Left kidney (tissue), 8 donors: ENCODE measurements at places on chromosomes 3 and 15.
A peak's percentile ranks its signal among the peaks of the same experiment; 100 is the strongest.

DNA sequence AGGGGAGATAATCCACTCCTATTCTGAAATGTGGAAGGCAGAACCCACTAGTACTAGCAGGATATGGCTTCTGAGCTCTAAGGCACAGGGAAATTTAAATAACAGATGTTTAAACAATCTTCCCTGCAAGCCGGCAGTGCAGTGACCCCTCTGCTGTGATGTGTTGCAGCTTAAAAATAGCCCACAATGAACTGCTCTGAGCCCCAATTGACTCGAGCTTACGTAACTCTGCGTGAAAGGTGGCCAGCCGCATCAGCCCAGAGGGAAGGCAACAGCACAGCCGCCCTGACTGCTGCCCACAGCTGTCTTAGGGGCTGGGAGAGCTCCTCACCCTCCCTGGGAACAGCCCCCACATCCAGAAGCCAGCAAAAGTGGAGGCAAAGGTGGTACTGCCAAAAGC, 12.5 kb upstream of the CAMKV start:
- DNase-seq, result no peak

- DNase-seq, result no peak
These were observed 25.6 kb downstream of the COL8A1 start for GRCh38 chr3:99663977-99664376.

DNA sequence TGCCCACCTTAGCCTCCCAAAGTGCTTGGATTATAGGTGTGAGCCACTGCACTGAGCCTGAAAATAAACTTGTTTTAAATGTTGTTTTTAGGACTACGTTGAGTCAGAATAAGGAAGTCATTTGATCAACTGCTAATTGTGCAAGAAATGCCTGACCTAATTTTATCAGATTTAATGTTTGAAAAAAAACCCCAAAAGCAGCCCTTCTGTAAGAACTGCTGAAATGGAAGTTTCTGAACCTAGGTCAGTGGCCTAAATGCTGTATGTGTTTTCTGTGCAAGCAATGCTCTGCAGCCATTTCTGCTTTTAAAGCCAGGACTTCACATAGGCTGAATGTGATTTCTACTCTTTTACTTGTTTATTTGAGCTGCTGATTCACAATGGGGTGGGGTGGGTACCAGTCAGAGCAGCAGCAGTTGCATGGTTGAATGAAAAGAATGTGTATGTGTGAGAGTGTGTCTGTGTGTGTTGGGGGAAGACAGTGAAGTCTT, 6.6 kb downstream of the GPX1 start:
- DNase-seq, result no peak

DNA sequence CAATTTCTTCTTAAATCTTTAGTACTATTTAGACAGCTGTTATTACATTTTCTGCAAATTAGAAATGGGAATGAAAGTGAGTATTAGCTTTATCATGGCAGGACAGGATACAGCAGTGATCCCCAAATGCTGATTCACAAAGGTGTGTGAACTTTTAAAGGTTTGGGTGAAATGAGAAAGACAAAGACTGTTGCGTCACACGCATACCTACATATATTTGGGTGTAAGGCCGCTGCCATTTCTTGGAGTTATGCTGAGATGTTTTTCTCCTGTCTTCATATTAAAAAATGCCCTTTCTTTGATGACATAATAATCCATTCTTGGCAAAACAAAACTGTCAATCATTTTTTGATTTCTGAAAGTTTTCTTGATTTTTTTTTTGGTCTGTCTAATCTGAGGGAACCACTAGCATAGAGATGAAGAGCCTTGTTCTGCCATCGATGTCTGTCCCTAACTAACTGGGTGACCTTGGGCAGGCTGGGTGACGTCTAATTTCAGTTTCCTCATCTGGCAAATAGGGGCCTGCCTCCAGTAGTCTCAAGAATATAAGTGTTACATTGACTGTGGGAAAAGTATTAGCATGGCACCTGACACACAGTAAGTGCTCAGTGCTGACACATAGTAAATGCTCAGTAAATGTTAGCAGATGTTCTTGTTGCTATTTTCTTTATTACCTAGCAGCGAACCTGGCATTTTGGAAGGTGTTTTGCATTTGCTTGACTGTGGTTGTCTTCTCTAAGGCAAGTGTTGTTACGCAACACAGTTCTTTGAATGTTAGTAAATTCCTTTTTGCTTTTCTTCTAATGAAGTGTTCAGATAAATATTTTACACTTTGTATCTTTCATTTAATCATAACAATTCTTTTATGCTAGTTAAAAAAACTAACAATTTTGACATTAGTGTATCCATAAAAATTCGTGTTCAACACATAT, 5.0 kb downstream of the MITF start:
- no peak for DNase-seq

DNA sequence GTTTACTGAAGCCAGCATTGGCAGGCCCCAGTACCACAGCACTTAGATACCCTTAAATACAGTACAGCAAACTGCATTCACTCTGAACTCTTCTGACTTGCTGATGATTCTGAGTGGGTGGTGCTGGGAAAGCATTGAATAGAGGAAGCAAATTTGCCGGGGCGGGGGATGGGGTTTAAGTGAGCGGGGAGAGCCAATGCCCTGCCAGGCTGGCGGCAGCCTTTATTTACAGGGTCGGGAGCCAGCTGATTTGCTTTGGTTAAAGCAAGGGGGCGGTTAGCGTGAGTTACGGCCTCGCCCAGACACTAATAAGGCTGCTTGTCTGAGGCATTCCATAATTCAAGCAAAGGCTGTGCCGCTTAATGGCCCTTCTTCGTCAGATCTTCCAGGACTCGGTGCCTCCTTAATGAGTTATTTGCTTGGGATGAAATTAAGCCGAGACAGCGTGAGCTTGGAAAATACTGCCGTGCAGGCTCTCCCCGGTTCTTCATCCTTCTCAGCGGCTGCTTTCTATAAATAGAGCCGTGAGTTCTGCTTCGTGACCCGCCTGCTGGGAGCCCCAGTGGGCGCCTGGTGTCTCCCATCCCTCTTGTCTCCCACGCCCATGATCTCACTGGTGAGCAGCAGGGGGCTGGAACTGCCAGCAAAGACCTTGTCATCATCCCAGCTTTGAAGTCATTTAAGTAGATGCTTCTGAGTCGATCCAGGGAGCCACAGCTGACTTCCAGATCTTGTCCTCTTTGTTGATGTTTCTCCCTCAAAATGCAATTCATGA, 25.8 kb downstream of the SPSB4 start:
- DNase-seq, result peak; percentile 84

DNA sequence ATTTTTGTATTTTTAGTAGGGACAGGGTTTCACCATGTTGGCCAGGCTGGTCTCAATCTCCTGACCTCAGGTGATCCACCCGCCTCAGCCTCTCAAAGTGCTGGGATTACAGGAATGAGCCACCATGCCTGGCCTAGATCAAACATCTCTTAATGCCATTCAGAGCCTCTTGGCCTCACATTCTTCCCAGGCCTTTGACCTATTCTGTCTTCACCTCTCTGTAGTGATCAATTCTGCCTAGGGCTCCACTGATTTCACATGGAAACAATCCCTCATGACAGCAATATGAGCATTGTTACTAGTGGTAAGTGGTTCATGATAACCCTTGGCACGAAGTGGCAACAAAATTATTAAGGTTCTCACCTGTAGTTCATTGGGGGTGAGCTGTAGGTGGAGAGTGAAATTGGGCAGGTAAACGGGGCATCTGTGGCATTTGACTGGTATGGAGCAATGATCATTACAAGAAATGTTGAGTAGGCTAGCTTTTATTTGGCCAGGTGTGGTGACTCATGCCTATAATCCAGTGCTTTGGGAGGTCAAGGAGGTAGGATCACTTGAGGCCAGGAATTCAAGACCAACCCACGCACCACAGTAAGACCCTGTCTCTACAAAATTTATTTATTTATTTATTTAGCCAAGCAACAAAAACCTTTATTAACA, 4.8 kb upstream of the ARPIN start:
- no peak for DNase-seq

DNA sequence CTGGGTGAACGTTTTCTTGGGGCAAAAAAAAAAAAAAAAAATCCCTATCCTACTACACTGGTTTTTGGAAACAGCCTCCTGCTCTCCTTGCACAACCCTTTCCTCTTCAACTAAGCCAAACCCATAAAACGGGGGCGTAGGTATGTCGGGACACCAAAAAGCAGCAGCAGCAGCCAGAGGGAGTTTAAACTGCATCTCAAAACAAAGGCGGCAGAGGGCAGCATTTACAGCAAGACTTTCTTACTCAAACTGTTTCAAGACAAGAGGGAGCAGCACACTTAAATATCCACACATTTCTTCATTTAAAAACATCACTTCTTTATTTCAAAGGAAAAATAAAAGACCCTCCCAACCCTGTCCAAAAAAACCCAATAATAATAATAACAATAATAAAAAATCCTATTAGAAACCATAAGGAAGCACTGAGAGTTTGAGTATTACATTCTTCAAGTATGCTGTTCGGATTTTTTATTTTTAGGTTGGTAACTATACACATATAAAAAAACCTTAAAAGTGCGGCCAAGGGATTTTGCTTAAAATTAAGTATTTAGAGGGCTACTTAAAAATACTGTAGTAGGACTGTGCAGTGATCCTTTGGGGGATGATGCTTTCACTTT, 43.9 kb upstream of the PLXND1 start:
- DNase-seq, result peak; percentile 68

- no peak for DNase-seq
These were observed 23.4 kb upstream of the PPARG start for GRCh38 chr3:12265508-12265907.

GRCh38 chr15:49383266-49383665, 39.8 kb upstream of the FGF7 start:
- DNase-seq, result no peak

DNA sequence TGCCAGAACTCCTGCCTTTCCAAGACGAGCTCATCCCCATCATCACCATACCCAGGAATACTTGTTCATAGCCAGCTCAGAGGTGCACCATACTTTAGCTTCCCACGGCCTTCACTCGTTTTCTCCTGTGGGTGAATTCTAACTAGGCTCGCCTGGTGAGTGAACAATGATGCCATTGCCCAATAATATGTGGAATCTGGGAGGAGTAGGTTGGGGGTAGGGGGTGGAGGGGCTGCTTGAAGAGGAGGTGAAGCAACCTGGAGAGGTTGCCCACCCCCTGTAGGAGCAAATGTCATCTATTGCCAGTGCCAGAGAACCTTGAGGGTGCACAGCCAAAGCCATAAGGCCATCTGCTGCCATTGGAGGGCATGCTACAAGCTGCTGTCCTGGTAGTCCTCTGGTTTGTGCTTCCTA, 592 bp upstream of the ZNF445 start:
- DNase-seq, result no peak

- no peak for DNase-seq
These were observed 37.7 kb downstream of the MESD start for GRCh38 chr15:80951941-80952340.

DNA sequence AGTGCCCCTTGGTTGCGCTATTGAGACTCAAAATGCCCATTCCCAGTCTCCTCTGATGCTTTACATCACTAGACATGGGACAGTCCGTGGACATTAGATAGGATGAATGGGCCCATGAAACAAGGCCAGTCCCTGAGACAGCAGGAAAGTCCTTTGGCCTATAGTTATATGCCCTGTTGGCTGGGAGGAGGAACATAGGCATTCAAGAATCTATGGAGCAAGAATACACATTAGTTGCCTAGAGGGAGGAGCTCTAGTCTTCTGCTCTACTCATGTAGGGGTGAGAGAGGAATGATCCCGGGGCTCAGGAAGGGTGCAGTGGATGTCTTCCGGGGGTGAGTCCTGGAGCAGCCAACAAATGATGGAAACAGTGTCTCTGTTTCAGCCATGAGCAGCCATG, 58.0 kb upstream of the LRTM1 start:
- no peak for DNase-seq

DNA sequence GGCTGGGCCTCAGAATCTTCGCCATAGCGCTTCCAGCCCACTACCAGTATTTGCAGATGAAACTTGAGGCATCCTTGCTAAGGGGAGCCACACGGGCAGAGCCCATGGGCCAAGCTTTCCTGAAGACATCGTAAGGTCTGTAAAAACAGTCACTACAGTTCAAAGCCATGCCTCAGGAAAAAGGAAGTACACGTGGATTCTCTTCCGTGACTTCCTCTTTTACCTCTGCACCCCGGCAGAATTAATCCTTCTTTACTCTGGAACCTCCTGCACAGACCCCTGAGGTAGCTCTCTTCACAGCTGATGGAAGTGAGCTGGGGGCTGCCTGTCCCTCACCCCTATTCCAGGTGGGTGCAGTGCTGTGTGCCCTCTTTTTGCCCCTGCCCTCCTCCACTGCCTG, 129.2 kb downstream of the CHDH start:
- DNase-seq, result no peak

GRCh38 chr3:88509582-88509981, 359.8 kb downstream of the C3orf38 start:
- DNase-seq, result no peak

DNA sequence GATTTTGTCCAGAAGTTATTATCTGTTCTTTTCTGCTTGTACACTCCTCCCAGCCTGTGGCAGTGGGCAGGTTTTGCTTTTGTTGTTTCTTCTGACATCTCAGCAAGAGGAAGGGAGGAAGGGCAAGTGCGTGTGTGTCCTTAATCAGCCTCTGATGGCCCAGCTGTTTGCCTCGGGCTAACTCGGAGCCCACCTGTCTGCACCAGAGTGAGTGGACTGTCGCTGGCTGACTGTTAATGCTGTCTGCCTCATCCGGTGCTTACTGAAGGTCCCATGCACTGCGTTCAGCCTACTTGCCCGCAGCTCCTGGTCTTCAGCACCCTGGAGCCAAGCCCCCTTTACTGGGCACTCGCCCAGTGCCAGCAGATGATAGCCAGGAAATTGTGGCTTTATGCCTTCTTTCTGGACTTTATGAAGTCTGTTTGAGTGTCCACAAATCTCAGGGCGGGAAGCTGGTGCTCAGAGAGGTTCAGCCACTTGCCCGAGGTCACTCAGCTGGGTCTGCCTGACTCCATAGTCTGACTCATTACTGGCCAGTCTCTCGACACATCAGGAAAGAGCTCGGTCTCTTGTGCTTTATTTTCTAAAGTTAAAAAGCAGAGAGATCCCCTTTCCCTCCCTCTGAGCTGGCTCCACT, 89.5 kb downstream of the CHRNA7 start:
- DNase-seq, result no peak

GRCh38 chr3:19822805-19823204, 111.2 kb downstream of the EFHB start:
- DNase-seq, result no peak

DNA sequence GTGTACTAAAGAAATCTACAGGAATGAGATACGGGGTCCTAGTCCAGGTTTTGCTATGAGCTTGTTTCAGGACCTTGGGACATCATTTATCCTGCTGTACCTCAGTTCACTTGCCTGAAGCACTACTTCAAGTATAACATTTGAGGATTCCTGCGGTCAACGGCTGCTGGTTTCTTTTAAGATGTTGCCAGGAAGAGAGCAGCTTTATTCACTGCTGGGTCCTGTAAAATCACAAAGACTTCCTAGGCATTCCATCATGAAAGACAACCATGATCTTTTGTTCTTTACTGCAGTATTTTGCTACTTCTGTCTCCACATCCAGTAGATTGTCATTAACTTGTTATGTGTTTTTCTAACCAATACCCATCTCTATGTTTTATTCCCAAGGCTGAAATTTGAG, 61.0 kb upstream of the PYDC2 start:
- no peak for DNase-seq

GRCh38 chr15:68781766-68782588, 38.7 kb downstream of the ANP32A start:
- no peak for DNase-seq

- no peak for DNase-seq
These were observed 17.4 kb downstream of the ITGA11 start for GRCh38 chr15:68414591-68414990.

- DNase-seq, result no peak
These were observed 39.5 kb downstream of the STARD5 start for GRCh38 chr15:81284256-81285031.
